AG08396 (cell line): ENCODE measurements at places on chromosomes 5 and 9.
A peak's percentile ranks its signal among the peaks of the same experiment; 100 is the strongest.

- DNase-seq = no peak
Measured at GRCh38 chr5:3201941-3202340, 393.7 kb upstream of the IRX1 start.

- DNase-seq = no peak
Measured at GRCh38 chr5:138389332-138389731, 36.8 kb downstream of the KDM3B start.

GRCh38 chr5:3511934-3512333 is 83.7 kb upstream of the IRX1 start:
- no peak for DNase-seq

GRCh38 chr5:169970339-169970738 is 10.0 kb downstream of the INSYN2B start:
- DNase-seq = no peak

GRCh38 chr9:16090907-16091629 is 538.2 kb downstream of the CCDC171 start:
- DNase-seq = no peak

DNA sequence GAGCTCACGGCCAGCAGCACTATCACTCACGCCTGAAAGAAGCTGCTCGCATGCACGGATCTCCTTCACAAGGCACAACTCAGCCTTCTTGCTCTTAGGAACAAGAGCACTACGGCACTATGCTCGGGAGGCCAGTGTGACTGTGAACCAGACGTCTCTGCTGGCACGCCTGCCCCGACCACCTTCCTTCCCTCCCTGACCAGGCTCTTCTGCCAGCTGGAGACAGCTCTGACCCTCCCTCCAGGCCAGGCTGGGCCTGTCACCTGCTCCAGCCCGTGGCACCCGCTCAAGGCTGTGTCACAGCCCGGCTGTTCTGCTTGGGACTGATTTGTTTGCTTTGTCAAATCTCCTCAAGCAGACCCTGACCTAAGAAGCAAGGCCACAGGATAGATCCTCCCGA is 7.0 kb downstream of the TBC1D9B start:
- no peak for DNase-seq

GRCh38 chr9:107717529-107718314 is 228.2 kb upstream of the KLF4 start:
- no peak for DNase-seq

GRCh38 chr5:81629986-81630385 is 120.9 kb downstream of the SSBP2 start:
- DNase-seq = no peak

- DNase-seq = no peak
Measured at GRCh38 chr5:7676455-7676854, 174.5 kb downstream of the CFAP90 start.

DNA sequence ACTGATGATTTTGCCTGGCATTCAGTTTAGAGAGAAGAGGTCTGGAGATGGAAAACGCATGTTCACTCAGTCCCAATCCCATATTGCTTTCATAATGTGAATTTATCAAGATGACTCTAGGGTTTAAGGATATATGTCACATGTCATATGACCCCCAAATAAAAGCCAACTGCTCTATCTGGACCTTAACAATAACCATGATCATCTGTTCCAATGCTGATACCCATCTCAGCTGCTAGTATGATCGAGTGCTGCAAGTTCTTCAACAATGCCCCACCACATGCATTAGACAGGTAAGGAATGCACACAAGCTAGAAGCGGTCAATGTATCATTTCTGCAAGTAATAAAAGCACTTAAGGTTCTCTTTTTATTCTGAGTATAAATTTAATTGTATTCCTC is 91.8 kb downstream of the OXCT1 start:
- no peak for DNase-seq

DNA sequence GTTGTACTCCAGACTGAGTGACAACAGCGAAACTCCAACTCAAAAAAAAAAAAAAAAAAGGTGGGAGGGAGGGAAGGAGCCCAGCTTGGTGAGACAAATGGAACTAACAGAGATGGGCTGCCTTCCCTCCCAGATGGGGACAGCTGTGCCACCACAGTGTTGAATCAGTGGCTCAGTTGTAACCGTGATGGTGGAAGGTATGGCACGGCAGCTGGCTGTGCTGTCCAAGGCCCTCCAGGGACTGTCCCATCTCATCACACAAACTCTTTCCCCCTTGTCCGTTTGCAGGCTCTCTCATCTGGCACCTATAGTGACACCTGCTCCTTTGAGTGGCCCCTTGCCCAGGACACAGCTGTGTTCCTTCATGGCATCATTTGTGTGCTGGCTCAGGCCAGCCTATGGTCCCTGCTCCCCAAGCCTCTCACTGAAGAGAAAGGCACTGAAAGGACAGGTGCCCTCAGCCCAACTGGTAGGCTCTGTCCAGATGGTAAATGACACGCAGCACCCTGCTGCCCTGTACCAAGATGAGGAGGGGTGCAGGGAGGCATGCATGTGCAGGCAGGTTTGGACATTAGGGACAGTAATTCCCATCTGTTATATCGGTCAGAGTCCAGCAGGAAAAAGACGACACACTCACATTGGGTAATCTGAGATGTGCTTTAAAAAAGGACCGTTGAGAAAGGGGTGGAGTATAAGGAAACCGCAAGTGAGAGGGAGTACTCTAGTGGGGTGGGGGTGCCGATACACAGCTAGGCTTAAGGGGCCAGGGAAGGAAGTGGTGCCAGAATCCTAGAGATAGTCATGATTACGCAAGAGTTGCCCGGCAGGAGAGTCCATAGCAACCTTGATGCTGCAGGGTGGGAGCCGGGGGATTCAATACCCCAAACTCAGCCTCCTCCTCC is 4.3 kb downstream of the SMIM33 start:
- DNase-seq = no peak

GRCh38 chr5:111670826-111671492 is 86.0 kb downstream of the NREP start:
- no peak for DNase-seq

DNA sequence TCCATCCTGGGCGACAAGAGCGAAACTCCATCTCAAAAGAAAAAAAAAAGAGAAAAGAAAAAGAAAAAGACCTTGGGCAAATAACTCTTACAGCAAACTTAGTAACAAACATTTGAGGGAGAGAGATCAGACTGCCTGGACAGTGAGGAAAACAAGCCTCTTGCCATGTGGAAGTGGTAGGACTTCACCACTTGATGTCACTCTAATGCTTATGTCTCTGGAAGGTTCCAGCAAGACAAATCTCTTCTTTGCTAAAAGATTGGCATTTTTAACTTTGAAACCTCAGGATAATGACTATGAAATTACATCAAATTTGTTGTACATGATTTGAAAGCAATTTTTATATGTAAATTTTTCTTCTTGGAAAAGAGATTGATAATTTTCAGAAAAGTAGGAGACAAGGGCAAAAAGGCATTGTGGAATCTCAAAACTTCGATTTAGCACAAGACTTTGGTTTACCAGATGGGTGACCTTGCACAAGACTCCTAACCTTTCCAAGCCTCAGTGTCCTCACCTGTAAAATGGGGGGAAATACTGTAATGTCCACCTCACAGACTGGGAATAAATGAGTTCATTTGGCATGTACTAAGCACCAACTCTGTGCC is 5.4 kb downstream of the ACTL7B start:
- no peak for DNase-seq

- no peak for DNase-seq
Measured at GRCh38 chr9:124272979-124273378, 15.2 kb downstream of the NEK6 start.

DNA sequence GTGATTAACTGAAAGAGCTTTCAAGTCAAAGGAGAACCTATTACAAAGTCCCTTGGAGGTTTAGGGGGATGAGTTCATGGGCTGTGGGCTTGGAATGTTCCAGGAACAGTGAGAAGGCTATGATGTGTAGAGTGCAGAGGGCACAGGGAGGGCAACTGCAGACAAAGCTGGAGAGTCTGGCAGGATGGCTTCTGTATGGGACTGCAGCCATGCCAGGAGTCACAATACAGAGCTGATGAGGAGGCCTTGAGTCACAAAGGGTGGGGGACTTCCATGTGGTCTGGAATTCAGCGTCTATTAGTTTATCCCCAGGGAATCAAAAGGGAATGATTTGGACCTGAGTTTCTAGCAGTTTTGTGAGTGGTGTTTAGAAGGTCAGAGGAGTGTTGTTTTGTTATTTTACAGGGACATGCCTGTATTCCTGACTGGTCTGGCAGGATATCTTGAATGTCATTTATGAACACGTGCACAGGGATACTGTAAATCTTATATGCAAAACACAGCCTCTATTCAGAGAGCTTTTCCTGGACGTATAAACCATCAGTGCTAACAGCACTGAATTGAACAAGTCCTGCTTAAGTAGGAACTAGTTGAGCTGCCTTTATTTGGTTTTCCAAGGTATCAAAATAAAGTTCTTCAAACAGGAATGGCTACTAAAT is 14.3 kb upstream of the TEK start:
- DNase-seq = peak; percentile 67

DNA sequence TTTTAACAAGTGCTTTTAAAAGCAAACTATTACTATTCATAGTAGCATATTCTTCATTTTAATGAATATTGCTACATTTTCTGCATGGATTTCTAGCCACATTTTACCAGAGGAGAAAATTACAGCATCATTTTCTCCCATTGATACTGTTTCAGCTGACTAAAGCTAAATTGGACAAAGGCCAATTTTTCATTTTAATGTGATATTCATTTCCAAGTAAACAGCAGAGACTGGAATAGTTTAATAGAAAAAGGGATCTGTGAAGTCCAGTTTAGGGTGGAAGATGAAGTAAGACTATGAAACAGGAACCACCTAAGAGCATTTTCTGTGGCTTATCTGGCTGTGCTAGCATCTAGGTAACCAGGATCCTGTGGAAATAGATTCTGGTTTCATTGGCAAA is 128.1 kb downstream of the GIN1 start:
- DNase-seq = no peak

DNA sequence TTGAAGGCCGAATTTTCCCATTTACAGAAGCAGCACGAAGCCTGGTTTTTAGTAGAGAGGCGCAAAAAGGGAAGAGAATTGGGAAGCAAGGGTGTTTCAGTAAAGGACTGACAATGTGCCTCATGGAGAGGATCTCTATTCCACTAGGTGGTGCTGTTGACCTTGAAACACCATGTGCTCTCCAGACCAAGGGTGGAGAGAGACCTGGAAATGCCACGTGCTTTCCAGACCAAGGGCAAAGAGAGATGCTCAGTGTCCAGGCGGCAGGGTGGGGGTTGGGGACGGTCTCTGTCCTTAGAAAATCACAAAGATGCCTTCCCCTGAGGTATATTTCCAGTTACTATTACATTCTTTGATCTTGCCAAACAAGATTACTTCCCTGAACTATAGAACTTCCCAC is 425.3 kb downstream of the CSNK1G3 start:
- DNase-seq = peak; percentile 19

GRCh38 chr5:74586856-74587255 is 53.7 kb downstream of the ENC1 start:
- no peak for DNase-seq

DNA sequence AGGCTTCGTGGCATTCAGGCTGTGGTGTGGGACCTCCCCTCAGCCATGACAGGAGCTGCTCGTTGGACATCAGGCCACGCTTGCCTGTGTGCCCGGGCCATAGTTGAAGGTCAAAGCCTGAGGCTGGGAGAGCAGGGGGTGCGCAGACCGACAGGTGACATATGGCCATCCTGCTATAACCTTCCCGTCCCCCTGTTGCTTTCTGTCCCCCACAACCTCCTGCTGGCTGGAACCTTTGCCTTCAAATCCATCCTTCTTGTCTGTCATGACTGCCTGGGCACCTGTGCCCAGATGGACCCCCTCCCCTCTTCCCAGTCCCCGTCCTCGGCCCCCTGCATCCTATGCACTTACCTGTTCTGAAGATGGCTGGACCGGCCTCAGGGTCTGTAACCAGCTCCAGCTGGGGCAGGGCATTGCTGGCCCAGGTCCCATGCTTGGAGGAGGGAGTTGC is 83.2 kb downstream of the WNK2 start:
- DNase-seq = no peak

GRCh38 chr5:178237431-178238312 is 5.1 kb upstream of the PHYKPL start:
- DNase-seq = no peak

GRCh38 chr5:122237906-122238305 is 74.1 kb upstream of the SNCAIP start:
- no peak for DNase-seq

DNA sequence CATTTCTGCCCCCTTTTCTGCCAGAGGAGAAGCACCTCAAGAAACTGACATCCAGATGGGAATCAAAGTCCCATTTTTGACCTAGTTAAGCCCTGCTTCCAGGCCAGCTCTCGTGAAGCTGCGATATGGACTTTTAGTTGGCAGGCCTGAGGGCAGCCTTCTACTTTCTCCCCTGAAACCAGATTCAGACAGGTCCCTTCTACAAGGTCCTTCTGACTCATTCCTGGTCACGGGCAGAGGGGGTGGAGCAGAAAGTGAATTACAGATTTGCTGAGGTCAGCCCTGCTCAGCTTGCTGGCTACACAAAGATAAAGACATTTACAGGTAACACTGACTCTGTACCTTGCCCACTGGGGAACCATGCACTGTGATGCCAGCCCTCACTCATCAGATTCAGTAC is 52.8 kb upstream of the TUT7 start:
- DNase-seq = peak; percentile 22

- DNase-seq = no peak
Measured at GRCh38 chr9:136675477-136676296, 11.6 kb downstream of the AGPAT2 start.

DNA sequence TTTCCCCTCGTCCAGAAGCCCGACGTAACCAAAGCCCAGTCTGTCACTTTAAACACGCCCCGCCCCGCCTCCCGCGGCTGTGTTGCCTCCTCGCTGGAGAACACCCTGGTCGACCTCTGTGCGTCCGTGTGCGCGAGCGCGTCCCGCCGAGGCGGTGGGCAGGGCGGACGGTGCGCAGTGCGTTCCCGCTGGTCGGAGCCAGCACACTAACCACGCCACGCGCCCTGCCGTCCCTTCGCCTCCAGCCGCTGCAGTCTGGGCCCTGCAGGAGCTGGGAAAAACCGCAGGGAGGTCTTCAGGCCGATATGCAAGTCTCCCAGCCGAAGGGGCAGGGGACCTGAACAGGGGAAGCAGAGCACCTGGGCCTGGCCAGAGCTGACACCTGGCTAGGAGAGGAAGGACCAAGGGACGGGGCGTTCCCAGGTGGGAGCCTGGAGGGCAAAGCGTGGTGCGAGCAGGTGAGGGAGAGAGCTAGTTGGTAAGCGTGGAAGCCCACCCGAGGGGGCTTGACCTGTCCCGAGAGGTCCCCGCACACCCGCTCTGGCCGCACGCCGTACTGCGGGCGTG is 1.3 kb upstream of the PHPT1 start:
- DNase-seq = peak; percentile 83
